ENCODE measurements at places on chromosomes 6 and 20. TPM values are rescaled to one million over a fixed set of nuclear protein-coding genes. Genes with fewer than 3 reads are reported as not detected.

DNA sequence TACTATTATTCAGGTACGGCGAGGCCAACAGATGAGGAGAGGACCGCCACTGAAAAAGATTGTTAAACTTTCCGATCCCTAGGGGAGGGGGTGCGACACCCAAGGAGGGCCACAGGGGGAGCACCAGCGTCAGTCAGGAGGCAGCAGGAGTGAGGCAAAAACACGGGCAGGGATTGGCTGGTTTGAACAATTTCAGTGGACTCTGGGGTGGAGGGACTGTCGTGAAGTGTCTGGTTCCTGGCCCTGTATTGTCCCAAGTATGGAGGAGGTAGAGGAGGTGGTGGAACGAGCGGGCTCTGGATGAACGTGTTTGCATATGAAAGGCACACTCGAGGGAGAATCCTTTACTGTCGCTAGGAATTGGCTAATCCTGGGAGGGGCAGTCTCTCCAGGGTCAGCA is 32.5 kb upstream of the MCUR1 start:
- DNase-seq, result no peak

The FAM217A gene
- polyA plus RNA-seq, result not detected

DNA sequence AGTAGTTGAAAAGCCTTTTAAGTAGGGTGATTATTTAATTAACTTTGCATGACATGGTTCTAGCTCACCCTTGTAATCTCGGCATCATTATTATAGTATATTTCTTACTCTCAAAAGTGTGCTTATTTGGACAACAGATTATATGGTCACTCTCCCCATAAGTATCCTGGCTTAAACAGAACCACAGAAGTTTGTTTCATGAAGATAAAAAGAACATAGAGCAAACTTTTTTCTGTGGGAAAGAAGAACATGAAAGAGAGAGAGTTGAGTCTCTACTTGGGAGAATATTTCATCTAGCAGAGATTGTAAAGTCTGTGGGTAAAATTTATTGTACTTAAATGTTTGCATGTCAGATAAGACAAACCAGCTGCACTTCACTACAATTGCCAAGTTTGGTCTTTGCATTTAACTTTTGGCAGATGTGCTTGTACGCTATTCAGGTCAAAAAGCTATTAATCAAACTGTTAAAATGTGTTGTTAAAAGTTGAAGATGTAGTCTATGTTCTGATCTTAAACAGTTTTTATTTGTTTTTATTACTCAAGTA is 33.4 kb upstream of the PRIM2 start:
- no peak for DNase-seq

DNA sequence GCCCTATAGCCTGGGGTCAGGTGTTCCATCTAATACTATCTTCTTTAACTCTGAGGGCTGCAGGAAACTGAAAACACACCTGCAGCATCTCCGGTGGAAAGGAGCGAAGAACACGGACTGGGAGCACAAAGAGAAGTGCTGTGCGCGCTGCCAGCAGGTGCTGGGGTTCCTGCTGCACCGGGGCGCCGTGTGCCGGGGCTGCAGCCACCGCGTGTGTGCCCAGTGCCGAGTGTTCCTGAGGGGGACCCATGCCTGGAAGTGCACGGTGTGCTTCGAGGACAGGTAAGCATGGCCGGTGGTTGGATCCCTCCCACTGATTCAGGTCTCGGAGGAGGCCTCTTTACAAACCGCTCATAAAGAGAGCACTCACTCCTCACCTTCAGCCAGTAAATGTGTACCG is 15.5 kb downstream of the SYTL3 start:
- no peak for DNase-seq

DNA sequence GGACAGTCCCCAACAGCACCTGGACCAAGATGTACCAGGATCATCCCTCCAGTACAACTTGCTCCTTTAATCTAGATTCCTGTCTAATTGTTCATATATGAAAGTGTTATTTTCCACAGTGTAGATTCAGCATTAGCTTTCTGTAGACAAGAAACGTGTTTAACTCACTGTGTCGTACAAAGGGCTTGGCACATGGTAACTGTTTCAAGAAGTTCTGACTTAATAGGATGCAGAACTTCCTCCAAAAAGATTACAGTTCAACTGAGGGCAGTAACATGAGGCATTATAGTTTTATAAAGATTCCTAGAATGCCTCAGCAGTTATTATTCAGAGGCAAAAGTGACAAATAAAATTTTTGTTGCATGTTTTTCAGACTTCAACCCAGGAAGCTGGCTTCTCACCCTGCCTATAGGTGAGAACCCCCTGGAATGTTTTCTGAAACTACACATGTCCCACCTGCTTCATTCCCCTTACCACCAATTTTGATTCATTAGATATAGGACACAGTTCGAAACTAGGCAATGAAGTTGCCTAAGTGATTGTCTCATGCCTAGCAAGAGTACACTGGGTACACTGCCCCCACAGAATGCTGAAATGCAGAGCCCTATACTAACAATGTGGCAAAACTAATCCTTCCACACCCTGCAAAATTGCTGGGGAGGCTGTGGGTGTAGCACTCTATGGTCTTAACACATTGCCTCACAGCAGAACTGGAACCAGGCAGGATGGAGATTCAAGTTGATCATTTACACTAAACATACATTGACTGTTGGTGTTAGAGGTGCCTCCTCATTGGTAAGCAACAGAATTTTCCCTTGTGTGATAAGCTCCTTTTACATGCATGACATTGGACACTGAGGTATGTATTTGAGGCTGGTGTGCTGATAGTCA is 22.6 kb upstream of the SH3BGRL2 start:
- no peak for DNase-seq

The LINC00237 gene
- 0.03 TPM for polyA plus RNA-seq

GRCh38 chr20:44746367-44747165 is 901 bp downstream of the KCNK15 start:
- peak; percentile 41 for DNase-seq

- peak; percentile 89 for DNase-seq
Observed at GRCh38 chr20:61161726-61162390, 90.2 kb upstream of the CDH4 start.

The SLC26A8 gene
- 0.20 TPM for polyA plus RNA-seq
